ENCODE measurements at places on chromosomes 2 and 18.

DNA sequence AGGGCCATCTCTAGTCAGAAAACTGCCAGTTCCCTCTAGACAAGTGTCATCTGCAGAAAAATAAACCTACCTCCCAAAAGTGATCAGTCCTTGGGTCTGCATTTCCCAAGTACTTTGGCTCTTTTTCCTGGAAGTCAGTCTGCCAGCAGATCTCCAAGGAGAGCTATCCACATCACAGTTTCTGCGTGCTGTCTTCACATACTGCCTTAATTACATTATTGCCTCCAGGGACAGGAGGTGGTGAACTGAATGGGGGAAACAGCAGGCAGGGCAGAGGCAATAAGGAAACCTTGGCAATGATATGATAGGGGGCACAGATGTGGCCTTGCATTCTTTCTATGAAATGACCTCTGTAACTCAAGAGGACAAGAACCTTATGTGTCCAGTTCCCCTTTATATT lies 105.9 kb upstream of the SIX2 start:
- no peak for DNase-seq

- DNase-seq: peak; percentile 44
These were observed 3.9 kb downstream of the MAPRE2 start for GRCh38 chr18:35045121-35045520.

DNA sequence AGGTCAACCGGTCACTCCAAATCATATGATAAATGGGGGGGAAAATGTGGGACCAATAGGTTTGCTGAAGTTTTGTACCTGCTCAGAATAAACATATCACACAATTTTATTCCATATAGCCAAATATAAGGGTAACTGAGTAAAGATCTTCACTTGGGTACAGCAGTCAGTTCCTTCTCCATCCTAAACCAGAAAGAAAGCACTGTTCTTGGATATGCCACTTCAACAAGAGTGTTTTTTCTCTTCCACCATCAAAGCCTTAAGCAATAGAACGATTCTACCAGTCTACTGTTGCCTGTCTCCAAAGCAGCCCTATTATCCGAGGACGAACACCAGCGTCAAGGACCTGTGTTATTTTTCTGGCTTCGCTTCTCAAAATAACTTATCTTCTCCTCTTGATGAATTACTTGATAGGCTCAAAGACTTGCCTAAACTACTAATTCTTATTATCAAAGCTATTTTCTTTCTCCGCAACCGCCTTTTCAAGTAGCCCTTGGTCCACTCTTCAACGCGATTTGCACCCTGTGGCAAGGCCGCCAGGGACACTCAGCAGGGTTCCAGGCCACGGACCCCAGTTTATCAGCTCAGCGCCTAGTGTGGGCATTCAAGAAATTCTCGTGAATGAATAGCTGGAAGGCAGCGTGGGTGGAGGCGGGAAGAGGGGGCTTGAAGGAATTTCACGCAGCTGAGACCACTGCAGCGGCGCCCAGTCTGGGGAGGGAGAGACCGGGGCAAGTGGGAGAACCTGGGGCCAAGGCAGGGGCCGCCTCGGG lies 646 bp downstream of the ALS2 start:
- peak; percentile 66 for DNase-seq

GRCh38 chr2:19829672-19830071 lies 72.1 kb downstream of the TTC32 start:
- no peak for DNase-seq

DNA sequence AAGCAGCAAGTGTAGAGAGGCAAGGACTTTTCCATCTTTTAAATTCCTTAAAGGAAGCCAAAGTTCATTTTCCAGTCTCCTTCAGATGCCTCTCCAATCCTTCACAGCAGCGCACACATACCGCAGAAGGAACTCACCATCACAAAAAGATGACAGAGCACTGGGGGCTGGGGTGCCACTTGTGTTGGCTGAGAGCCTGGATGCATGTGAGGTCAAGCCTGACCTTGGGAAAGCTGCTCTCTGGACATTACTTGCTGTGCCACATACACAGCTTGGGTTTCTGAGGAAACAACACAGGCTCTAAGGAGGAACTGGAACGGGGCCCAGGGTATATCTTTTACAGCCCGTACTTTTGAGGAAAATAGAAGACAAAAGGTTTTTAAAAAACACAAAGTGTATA lies 364.3 kb upstream of the MEX3C start:
- DNase-seq: no peak

DNA sequence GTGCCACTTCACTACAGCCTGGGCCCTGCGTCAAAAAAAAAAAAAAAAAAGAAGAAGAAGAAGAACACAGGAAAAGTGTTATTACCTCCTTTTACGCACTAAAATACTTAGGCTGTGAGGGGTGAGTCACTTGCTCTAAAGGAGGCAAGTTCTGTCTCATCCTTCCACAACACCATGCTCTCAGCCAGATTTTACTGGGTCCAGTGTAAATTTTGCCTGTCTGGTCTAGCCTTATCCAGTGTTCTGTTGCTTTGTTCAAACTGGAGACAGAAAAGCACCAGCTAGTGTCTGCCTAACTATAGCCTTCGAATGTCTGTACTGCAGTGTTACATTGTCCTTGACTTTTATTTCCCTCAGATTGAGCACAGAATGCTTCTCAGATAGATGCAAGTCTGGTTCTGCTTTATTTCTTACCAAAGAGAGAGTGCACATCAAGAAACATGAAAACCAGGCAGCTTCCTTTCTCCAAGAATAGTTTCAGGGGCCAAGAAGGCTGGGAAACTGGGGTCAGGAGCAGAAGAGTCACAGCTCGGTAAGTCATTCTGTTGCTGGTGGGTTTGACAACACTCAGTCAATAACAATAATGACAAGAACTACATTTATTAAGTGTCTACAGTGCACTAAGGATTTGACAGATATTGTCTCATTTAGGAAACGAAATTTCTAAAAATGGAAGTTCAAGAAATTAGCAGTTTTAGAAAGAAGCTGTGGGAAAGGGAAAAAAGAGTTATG lies 3.1 kb upstream of the MSGN1 start:
- DNase-seq: no peak

DNA sequence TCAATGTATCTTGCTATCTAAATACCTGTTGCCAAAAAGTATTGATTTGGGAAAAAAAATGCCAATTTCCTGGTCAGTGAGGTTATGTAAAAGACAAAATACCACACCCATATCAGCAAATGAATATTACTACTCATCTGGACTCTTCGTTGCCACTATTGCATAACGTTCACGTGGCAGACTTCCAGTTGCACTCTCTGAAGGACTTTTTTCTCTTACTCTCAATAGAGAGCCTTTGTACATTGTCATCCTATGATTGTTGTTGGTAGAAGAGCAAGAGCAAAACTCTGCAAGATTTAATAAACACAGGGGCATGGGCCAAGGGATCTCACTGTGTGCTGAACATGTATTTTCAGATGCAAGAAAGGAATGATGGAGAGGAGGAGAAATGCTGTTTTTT lies 689.8 kb downstream of the MBD2 start:
- DNase-seq: peak; percentile 49

GRCh38 chr18:55031164-55031563 lies 71.9 kb upstream of the CCDC68 start:
- peak; percentile 3 for DNase-seq

DNA sequence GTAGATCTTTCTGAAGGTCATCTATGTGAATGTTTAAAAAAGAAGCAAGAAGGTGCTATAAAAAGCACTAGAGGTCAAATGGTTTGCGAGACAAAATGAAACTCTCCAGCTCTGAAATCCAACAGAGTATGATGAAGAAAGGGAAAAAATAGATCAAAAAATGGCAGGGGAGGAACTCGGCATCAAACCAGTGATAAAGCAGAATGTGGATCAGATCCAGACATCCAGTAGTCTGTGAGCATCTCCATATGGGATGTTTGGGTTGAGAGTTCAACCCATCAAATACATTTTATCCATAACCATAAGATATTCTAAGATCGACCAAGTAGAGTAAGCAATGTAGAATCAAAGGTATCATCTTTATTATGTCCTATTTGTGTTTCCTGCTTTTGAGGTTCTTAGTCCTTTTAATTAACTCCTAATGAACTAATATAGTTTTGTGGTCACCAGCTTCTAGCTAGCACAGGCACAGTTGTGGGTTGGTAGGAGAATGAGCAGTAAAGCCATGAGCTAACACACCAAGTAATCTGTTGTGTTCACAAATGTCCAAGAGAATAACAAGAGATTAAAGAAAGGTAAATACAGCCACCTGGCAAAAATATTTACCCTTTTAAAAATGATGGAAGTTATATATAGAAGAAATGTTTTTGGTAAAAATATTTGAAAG lies 160.9 kb downstream of the NEDD4L start:
- DNase-seq: no peak

DNA sequence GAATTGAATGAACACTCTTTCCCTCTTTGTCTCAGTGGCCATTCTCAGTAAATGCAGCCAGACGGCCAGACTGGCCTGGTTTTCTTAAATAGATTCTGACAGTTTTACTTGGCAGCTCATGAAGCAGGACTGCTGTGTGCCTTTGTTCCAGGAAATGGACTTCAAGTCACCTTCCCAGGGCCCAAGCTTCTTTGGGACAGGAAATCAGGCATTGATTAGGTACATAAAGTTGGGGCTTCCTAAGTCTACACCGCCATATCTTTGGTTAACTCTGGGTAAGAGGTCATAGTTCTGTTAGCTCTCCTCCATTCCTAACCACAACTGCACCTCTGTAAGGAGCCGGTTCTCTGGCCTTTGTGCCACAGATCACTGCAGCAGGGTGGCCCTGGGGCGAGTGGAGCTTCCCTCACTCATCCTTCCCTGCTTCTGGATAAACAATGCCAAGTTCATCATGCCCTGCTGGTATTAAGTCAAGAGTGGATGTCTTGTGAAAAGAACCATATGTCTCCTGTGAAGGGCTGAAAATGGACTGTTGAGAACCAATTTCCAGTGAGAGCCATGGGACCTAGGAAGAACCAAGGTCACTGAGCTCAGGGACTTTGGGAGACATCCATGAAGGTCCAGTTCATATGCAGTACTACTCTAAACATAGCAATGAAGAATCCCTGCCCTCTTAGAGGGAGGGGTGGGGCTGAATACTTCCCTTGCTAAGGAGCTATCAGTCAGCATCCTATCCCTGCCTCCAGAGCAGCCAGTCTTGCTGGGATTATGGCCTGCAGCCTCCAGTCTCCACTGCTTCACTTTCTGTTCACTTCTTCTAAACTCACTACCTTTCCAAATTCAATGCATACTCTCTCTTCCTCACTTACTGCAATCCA lies 122.6 kb upstream of the XPO1 start:
- DNase-seq: no peak

- DNase-seq: no peak
These were observed 748 bp downstream of the FMNL2 start for GRCh38 chr2:152335726-152336118.

GRCh38 chr2:135124924-135125886 lies 73.1 kb downstream of the RAB3GAP1 start:
- DNase-seq: peak; percentile 5

GRCh38 chr2:15934291-15934945 lies 5.9 kb upstream of the MYCN start:
- no peak for DNase-seq

DNA sequence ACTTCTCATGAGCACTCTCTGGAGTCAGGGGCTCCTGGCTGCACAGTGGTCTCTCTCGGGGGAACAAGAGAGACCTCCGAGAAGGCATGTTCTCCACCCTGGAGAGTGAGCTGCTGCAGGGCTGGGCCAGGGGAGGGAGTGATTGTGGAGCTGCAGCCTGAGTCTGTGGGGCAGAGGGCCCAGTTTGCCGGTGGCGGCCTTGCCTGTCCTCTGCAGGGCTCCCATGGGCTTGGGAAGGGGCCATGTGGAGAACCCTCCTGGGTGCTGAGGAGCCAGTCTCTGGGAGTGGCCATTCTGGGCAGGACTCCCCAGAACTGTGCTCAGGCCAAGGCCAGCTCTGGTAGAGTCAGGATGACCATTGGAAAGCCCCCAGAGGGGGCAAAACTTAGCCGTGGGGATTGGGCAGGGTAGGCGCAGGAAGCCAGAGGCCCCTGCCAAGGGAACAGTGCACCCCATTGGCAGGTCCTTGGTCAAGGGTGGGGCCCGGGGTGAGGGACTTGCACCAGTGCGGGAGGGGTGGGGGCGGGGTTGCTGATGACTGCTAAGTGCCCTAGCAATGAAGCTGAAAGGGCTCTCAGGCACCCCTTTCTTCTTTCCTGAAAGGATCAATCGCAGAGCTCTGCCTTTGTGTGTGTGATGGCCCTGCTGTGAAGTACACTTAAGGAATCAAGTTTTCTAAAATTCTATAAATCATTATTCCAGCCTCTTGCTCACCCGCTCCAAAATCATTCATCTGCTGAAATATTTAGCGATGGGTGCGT lies 69.7 kb upstream of the BOD1L2 start:
- DNase-seq: no peak

GRCh38 chr2:3399829-3400228 lies 20.3 kb downstream of the TRAPPC12 start:
- no peak for DNase-seq

- no peak for DNase-seq
These were observed 24.3 kb downstream of the TACR1 start for GRCh38 chr2:75174981-75175380.

DNA sequence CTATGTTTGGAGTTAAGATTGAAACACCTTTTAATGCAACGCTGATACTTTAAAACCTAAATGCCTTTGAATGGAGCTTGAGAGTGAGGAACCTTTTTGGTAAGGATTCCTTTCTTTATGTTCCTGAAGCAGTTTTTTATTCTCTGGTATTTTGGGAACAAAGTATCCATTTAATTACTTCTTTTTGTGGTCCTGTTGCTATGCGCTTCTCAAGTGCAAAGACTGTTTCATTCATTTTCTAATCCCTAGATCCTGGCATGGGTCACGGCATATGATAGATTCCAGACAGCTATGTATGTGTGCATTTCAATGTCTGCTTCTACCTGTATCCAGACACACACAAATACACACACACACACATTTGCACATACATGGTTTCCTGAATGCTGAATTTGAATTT lies 28.0 kb downstream of the TRPM8 start:
- DNase-seq: no peak

GRCh38 chr18:77433076-77433475 lies 183.4 kb downstream of the GALR1 start:
- no peak for DNase-seq

DNA sequence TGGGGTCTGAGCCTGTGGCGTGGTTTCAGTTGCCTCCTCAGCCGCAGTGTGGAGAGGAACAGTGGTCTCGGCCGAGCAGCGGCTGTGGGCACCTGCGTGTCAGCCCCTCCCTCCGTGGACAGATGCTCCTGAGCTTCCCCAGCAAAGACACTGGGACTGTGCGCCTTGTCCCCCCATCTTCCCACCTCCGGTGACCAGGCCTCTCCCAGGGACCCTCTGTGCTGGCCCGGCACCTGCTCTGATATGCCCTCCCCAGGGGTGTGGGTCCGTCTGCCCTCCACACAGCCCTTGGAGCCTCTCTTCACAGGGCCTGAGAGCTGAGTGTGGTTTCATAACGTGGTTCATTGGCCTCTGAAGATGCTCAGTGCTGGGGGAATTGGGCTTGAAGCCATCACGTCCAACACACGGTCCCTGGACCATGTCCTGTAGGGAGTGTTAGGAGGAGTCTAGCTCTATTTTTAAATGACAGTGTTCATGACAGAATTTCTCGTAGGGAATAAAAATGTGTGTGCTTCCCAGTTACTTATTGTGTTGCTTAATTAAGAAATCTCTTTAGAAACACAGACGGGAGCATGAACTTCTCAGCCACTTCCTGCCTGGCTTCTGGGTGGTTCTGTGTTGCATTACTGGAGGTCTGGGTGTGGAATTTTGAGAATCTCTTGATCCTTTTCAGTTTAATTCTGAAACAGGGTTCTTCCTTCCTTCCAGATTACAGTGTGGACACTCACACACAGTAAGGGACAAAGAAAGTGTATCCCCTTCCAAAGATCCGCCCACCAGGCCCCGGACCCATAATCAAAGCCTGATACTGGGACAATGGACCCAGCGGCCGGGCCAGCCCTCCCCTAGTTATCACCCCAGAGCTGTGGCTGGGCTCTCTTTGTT lies 110.7 kb downstream of the NFATC1 start:
- DNase-seq: peak; percentile 70
